ENCODE measurements at places on chromosomes 7 and 10. TPM values are rescaled to one million over a fixed set of nuclear protein-coding genes. Genes with fewer than 3 reads are reported as not detected.

EMX2 gene
- not detected for total RNA-seq

DNA sequence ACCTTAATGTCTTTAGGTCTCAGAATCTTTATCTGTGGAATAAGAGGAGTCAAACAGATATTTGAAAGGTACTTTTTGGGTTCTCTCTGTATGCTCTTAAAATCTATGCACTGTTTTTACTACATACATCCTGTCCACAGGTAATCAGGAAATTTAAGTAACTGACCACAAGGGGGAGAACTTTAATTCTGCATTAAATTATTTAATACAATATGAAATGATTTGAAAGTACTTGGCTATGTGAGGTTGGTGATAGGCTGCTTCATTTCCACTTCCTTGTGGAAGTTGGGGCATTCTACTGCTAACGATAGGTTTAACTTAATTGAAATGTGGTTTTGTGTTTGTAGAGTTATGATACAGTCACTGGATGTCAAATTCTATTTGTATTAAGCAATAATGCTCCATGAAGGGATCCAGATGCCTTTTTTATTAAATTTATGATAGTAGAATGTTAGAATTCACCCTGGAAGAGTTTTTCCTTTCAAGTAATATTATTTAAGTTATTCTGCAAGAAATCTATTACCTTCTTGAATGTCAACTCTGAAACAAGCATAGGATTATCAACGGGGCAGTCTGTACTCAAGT lies 6.0 kb downstream of the TEX47 start:
- H3K4me3 ChIP-seq, result no peak overlapping the region
- no peak for DNase-seq
- no peak overlapping the region for H3K27ac ChIP-seq
- no peaks in the 10 kb centered on the region for H3K27me3 ChIP-seq
- H3K4me1 ChIP-seq, result no peaks in the 10 kb centered on the region

DNA sequence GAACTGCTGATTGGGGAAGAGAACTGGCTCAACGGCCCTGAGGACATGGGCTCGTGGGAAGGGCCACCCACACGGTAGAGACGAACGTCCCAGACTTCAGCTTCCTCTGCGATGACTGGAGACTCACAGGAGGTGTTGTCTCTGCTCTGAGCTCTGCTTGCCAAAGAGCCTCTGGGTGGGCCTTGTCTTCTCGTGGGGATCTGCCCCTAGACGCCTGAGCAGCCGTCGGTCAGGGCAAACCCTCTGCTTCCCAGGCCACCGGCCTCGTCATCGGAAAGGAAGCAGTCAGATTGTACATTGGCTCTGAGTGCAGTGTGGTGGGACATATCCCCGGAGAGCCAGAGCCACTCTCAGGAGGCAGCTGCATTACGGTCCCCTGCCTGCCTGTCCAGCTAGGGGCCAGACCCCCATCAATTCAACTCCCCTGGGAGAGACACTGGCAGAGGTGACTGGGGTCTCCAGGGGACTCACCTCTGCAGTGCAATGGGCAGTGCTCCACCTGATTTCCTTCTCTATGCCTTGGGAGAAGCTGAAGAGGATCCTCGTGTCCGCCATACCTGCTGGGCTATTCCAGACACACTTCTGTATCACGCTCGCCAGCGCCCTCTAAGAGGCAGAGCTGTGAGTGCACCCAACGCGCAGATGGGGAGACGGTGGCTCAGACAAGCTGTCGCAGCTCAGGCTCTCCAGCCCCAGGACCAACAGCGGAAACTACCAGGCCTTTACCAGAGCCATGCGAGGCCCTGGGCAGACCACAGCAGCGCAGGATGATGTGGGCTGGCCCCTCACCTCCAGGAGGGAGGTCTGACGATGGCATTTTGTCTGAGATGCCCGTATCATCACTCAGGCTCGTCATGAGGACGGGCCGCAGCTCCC lies 227.4 kb downstream of the TCERG1L start:
- H3K27me3 ChIP-seq, result peaks cover 5% of the 10 kb centered on the region
- no peaks in the 10 kb centered on the region for H3K36me3 ChIP-seq
- no peak overlapping the region for H3K27ac ChIP-seq
- peaks cover 10% of the 10 kb centered on the region for H3K4me1 ChIP-seq
- no peak for DNase-seq

- peak; percentile 42 for DNase-seq
- H3K27me3 ChIP-seq, result peaks cover 14% of the 10 kb centered on the region
- peaks cover 14% of the 10 kb centered on the region for H3K4me1 ChIP-seq
Observed at GRCh38 chr10:13717936-13718772, 131.4 kb downstream of the PRPF18 start.

NSUN5 gene
- 58.6 TPM for total RNA-seq

- no peak overlapping the region for H3K4me3 ChIP-seq
- no peak for DNase-seq
- H3K36me3 ChIP-seq, result no peaks in the 10 kb centered on the region
- H3K27me3 ChIP-seq, result no peaks in the 10 kb centered on the region
- H3K4me1 ChIP-seq, result no peaks in the 10 kb centered on the region
Observed at GRCh38 chr7:47661051-47661714, 79.3 kb upstream of the TNS3 start.

TMEM196 gene
- not detected for total RNA-seq

ARHGAP22 gene
- total RNA-seq, result not detected

- no peak for DNase-seq
- no peak overlapping the region for H3K27ac ChIP-seq
- H3K4me3 ChIP-seq, result no peak overlapping the region
- H3K36me3 ChIP-seq, result no peaks in the 10 kb centered on the region
Observed at GRCh38 chr7:137127806-137128205, 215.7 kb downstream of the PTN start.

DNA sequence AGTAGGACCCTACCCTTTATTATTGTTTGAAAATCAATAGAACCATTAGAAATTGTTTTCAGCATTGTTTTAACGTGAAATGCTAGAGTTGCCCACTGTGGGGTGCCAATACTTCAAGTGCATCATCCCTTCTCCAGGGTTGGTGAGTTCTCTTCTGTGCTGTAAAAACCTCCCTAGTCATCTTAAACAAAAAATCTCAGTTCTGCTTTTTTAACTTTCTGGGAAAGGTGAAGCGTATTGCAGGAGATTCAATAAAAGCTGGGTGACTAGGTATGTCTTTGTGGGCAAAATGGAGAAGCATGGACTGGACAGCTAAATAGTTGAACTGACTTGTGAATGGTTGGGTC lies 699.1 kb downstream of the SUGCT start:
- no peak overlapping the region for H3K27ac ChIP-seq
- H3K4me1 ChIP-seq, result no peaks in the 10 kb centered on the region
- H3K4me3 ChIP-seq, result no peak overlapping the region
- DNase-seq, result no peak
- no peaks in the 10 kb centered on the region for H3K36me3 ChIP-seq

DNA sequence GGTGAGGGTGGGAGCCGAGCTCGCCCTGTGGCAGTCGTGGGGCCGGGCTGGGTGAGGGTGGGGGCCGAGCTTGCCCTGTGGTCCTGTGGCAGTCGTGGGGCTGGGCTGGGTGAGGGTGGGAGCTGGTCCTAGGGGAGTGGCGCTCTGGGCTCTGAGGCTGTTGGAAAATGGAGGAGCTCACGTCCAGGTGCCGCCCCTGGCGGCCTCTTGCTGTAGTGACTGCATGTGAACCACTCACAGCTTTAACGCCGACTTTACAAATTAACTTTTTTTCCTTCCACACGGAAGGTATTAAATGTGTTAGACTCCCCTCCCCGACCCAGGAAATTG lies 312.6 kb downstream of the WDR37 start:
- H3K27me3 ChIP-seq, result peaks cover 28% of the 10 kb centered on the region
- H3K4me1 ChIP-seq, result no peaks in the 10 kb centered on the region
- H3K4me3 ChIP-seq, result no peak overlapping the region
- H3K36me3 ChIP-seq, result no peaks in the 10 kb centered on the region

DNA sequence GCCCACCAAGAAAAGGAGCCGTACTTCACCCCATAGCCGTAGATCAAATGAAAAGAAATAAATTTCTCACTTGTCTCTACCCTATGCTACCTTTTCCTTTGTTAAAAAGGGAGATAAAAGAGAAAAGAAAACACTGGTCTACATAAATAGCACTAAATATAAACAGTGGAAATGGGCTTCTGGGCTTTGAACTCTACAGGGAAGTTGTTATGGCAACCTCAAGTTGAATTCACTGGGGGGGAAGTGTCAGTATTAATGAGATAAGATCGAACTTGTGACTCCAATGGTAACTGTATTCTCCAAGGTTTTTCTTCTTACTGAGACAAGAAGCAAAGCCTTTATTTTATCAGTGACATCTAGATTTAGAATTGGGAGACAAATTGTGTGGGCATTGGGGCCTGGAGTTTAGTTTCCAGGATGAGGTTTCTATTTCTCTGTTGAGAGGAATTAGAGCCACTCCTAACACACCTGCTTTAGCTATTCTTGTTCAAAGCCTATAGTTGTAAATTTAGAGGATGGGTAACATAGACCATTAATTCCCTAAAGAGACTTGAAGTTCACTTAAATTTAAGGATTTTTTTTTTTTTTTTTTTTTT lies 604.3 kb upstream of the GALNT17 start:
- H3K4me1 ChIP-seq, result no peaks in the 10 kb centered on the region
- DNase-seq, result no peak
- no peaks in the 10 kb centered on the region for H3K27me3 ChIP-seq

DNA sequence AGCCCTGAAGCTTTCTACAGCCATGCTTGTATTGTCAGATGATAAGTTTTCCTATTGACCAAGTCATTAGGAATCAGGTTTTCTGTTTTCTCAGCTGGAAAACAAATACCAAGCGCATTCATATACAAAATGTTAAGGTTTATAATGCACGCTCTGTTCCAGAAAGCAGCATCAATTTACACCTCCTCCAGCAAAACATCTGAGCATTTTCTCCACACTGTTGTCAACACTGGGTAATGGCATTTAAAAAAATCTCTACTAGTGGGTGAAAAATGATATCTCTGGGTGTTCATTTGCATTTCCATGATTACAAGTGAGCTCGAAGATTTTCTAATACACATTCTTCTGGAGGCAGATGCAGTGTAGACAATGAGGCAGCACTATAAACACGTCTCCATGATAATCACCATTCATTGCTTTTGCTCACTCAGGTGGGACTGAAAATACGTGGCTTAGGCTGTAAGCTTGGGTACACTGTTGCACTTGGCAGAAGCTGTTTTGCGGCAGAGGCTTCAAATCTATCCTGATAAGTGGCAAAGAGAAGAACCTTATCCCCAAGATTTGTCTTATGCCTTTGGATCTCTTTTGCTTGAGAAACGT lies 114.8 kb upstream of the PLPP4 start:
- no peaks in the 10 kb centered on the region for H3K36me3 ChIP-seq
- no peak overlapping the region for H3K27ac ChIP-seq
- H3K27me3 ChIP-seq, result peaks cover 4% of the 10 kb centered on the region
- no peak for DNase-seq

DNA sequence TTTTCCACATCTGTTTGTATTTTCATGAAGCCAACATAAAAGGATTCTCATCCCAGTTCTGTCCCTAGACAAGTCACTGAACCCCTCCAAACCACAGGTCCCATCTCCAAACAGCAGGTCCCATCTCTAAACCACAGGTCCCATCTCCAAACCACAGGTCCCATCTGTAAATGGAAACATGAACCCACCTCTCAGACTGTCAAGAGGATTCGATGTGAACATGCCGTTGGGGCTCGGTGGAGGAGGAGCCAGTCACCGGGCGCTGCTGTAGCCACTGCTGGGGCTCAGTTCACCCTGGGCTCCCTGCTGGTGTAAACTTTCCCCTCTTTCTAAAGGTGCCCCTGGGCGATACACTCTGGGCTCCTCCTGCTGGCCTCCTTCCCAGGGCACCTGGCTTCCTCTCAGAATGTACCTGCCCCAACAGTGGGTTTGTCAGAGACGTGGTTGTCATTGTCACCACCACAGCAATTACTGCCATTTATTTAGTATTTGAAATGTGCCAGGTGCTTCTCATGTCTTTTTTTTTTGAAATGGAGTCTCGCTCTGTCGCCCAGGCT lies 13.0 kb downstream of the LHPP start:
- H3K4me1 ChIP-seq, result peaks cover 1% of the 10 kb centered on the region
- H3K4me3 ChIP-seq, result no peak overlapping the region
- no peak overlapping the region for H3K27ac ChIP-seq
- no peak for DNase-seq

DNA sequence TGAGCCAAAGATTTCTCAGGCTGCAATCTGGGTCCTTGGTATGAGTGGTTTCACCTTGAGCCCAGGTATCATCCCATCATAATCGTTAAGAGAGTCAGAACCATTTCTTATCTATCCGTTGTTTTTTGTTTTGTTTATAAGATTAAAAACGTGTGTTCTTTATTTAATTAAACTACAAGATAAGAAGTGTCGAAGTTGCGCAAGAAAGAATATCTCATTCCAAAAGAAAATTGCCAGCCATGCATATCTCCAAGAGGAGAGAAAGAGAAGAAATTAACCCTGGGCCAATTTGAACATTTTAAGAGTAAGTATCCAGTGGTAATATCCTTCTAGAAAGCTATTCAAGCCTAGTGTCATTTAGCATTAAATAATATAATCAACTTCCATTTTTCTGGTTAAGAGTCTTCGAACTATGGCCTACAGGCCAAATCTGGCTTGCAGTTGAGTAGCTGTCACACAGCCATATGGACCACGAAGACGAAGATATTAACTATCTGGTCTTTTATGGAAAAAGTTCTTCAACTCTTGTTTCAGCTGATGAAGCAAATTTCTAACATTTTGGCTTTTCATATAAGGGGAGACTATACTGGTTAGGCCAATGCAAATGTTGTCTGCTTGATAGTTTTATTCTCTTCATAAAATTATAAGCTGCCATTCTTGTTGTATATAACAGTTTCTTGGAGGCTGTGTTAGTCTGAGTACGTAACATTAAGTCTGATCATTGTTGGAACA lies 576.4 kb downstream of the REEP3 start:
- no peak for DNase-seq
- H3K27me3 ChIP-seq, result no peaks in the 10 kb centered on the region
- no peaks in the 10 kb centered on the region for H3K36me3 ChIP-seq
- H3K27ac ChIP-seq, result no peak overlapping the region

DNA sequence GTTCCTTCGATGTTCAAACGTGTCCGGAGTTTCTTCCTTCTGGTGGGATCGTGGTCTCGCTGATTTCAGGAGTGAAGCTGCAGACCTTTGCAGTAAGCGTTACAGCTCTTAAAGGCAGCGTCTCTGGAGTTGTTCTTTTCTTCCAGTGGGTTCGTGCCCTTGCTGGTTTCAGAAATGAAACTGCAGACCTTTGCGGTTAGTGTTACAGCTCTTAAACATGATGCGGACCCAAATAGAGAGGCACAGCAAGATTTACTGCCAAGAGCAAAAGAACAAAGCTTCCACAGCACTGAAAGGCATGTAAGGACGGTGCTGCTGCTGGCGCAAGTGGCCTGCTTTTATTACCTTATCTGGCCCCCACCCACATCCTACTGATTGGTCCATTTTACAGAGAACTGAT lies 931.4 kb downstream of the IPMK start:
- H3K36me3 ChIP-seq, result no peaks in the 10 kb centered on the region
- H3K4me1 ChIP-seq, result no peaks in the 10 kb centered on the region
- H3K27ac ChIP-seq, result no peak overlapping the region
- H3K27me3 ChIP-seq, result no peaks in the 10 kb centered on the region
- no peak overlapping the region for H3K4me3 ChIP-seq
- DNase-seq, result no peak

GRCh38 chr10:86599729-86600128 lies 54.6 kb upstream of the OPN4 start:
- no peak overlapping the region for H3K27ac ChIP-seq

PFKP gene
- 230 TPM for total RNA-seq

DNA sequence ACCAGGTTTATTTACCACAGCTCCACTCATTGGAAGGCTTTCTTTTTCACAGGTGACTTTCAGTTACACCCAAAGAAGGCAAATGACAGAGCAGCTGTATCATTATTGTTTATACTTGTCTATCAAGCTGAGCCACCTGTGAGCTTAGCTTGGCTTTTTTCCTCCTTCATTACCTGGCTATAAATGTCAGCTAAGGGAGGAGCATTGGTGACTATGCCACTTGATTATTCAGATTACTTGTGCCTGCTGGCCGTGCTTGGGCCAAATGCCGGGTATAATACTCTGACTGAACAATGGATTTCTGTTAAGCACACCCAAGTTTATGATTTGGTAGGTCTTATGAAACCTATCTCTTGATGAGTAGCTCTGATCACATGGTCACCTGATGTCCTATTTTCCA lies 9.9 kb upstream of the GNAT3 start:
- H3K36me3 ChIP-seq, result no peaks in the 10 kb centered on the region
- no peaks in the 10 kb centered on the region for H3K27me3 ChIP-seq
